ENCODE measurements at places on chromosomes 3 and 15. TPM values are rescaled to one million over a fixed set of nuclear protein-coding genes. Genes with fewer than 3 reads are reported as not detected.

STAB1 gene
- total RNA-seq: not detected

- peak; percentile 82 for DNase-seq
Measured at GRCh38 chr3:128487813-128488635, 5.0 kb downstream of the GATA2 start.

- no peak for DNase-seq
Measured at GRCh38 chr3:52446631-52447511, 2.0 kb upstream of the SEMA3G start.

- no peak for DNase-seq
Measured at GRCh38 chr15:30885814-30886213, 17.9 kb upstream of the FAN1 start.

DNA sequence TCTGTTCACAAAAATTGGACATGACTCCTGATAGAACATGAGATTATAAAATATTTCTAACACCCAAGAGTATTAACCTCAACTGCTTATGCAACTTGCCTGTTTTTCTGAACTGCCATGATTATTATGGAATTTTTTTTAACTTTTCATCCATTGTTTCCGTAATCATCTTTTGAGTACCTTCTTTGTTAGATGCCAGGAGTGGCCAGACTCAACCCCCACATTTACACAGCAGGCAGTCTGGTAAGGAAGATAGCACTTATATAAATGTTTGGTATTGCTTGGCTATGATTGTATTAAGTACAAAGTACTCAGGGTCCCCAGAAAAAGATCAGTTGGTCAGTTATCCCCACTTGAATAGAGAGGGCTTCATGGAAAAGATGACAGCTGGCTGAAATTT is 74.3 kb downstream of the CRYBG3 start:
- DNase-seq: no peak

GRCh38 chr3:188950832-188951489 is 220.8 kb upstream of the TPRG1 start:
- peak; percentile 98 for DNase-seq

DNA sequence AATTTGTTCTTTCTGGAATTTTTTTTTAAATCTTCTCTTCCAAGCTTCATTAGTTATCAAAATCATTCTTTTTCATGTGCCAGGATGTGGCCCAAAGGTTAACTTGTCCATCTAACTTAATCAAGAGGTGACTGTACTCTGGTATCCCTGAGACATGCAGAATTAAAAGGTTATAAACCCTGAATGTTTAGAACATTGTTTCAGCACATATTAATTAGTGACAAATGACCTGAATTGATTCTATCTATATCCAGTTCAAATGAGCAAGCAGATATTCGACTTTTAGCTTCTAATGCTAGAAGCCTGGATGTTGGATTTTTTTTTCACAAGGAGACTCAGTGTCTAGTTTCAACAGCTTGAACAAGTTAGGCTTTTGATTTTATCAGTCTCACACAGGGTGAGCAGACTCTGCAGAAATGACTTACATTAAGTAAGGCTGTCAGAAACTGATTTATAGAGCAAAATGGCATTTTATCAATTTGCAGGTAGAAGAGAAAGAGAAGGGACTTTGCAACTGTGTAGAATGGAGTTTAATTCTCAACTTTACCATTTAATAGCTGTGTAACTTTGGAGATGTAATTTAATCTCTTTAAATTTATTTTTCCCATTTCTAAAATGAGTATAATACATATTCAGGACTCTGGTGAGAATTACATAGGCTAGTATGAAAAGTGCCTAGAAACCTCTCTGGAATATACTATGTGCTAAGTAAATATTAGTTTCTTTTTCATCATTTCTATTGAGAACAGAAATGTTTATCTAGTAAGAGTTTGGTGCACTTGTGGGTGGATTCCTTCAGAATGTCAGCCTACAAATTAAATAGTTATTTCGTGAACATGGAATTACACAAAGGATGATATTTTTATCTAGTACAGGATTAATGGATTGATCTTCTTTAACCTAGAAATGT is 100.0 kb downstream of the ALCAM start:
- peak; percentile 22 for DNase-seq

- no peak for DNase-seq
Measured at GRCh38 chr15:36075333-36075732, 504.1 kb upstream of the CDIN1 start.

DNA sequence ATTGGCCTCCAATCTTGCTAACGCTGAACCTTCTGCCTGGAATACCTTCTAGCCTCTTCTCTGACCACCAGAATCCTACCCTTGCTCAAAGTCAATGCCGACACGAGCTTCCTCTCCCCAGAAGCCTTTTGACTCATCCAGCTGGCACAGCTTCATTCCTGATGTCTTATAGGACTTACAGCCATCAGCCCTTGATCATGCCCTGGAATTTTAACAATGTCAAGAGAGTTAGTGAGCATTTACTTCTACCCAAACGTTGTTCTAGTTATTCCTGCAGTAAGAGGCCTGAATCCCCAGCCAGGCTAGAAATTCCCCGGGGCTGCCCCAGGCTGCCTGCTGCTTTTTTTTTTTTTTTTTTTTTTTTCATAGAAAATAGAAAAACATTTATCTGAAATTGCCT is 3.9 kb downstream of the CYP1A2 start:
- peak; percentile 64 for DNase-seq
